ENCODE measurements at places on chromosomes 5 and 9.
A peak's percentile ranks its signal among the peaks of the same experiment; 100 is the strongest.

DNA sequence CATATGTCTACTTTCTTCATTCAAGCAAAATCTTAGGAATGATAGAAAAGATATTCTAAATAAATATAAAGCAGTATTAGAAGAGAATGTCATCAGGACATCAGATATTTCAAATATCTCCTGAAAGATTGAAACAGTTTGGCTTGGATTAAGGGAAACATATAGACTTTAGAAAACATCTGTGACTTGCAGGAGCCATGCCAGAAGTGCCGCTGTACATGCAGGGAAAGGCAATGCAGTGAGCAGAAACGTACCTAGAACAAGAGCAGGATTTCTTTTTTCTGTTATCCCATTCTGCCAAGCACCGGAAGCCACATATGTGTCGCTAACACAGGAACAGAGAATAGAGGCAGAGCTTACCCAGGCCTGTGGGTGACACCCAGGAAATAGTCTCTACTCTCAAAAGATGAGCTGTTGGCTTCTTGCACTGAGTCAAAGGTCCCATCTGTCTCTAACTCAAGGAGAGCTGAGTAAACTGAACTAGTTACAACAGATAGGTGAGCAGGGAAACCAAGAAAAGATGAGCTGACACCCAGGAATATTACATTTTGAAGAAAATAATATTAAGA lies 5.8 kb downstream of the ADAMTS19 start:
- DNase-seq, result no peak

DNA sequence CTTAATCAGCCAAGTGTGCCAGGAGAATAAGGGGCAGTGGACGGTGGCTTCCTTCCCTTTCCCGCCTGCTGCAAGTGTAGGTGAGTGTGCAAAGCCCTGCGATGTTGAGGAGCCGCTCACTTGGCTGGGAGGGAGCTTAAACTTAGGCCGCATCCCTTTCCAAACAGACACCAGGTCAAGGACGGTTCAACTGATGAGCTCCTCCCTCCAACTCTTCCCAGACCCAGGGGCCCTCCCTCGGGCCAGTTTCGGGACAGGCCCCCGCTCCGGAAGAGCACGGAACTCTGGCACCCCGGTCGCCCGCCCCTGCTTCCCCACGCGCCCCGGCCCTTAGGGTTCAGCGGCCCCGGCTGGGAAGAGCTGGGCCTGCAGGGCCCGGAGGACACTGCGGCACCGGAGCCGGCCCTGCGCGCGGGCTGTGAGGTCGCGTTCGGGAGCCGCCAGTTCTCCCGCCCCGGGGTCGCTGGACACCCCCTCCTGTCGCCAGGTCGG lies 481 bp downstream of the MRPL36 start:
- DNase-seq, result peak; percentile 18

GRCh38 chr5:155129513-155129880 lies 115.9 kb downstream of the KIF4B start:
- no peak for DNase-seq

GRCh38 chr9:85089188-85089969 lies 419.9 kb downstream of the NTRK2 start:
- no peak for DNase-seq

- no peak for DNase-seq
Measured at GRCh38 chr9:82128011-82128696, 139.6 kb downstream of the SPATA31D1 start.

- DNase-seq, result no peak
Measured at GRCh38 chr5:146815411-146815810, 63.1 kb downstream of the PPP2R2B start.

DNA sequence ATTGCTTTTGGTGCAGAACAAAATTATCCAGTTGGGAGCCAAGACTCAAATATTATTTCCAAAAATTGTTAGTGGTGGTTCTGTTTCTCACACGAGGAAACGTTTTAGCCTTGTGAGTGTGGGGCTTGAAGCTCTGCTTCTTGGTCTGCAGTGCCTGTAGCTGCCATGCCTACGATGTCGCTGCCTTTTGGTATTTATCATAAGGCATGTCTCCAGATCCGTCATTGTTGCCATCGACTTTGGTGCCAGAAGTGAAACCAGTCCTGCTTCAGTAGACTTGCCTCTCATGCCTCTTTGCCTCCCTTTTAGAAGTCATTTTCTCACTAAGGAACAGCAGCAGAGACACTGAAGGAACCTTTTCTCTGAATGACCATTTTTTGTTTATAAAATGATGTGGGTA lies 29.7 kb upstream of the CATSPER3 start:
- peak; percentile 14 for DNase-seq

Data from umbilical cord (tissue), 2 donors.